ENCODE measurements at places on chromosomes 16 and 17.

GRCh38 chr16:86951831-86952598, 365.2 kb downstream of the C16orf95 start:
- peak; percentile 81 for DNase-seq

- no peak for DNase-seq
These were observed 52.7 kb downstream of the SREBF1 start for GRCh38 chr17:17783825-17784656.

- no peak for DNase-seq
These were observed 50.6 kb downstream of the SHISA9 start for GRCh38 chr16:12951976-12952375.

DNA sequence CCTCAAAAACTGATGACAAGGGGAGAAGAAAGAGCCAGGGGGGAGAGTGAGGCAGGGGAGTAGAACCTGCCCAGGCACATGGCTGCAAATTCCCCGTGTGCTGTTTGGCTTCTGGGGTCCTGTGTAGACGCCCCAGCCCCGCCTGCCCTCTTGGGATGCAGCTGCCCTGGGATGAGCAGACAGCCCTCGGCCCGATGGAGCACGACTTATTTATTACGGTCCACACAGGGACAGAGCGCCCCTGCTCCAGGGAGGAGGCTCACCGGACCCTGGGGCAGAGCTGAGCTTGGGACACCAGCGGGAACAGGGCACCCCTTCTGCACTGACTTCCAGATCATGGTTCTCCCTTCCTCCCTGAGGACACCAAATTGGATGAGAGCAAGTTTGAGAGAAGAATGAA, 9.1 kb downstream of the LDHD start:
- DNase-seq: no peak

DNA sequence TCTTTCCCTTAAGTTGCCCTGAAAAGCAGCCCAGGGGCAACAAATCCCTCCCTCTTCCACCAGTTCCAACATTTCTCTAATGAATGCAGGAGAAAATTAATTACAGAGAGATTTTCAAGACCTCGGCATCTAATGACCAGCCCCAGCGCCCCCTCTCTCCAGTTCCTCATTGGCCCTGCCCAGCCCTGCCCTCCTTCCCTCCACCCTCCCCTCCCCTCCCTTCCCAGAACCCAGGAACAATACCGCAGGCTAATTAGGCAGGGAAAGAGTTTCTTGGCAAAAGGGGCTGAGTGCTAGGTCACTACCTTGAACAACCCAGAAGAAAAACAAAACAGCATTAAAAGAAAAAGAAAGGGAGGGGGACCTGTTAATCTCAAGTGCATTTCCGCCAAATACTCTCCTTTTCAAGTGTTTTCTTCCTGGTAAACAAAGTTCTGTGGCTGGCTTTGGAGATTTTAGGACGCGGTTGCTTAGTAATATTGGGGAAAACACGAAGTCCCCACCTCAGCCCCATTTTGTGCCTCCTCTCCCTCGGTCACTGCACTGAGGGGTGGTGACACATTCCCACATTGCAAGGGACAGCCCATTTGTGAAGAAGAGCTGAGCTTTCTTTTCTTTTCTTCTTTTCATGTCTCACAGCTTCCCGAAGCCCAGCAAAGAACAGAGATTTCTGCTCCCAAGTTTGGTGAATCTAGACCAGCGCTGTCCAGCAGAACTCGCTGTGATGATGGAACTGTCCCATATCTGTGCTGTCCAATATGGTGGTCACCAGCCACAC, 215.4 kb downstream of the SOX9 start:
- no peak for DNase-seq

DNA sequence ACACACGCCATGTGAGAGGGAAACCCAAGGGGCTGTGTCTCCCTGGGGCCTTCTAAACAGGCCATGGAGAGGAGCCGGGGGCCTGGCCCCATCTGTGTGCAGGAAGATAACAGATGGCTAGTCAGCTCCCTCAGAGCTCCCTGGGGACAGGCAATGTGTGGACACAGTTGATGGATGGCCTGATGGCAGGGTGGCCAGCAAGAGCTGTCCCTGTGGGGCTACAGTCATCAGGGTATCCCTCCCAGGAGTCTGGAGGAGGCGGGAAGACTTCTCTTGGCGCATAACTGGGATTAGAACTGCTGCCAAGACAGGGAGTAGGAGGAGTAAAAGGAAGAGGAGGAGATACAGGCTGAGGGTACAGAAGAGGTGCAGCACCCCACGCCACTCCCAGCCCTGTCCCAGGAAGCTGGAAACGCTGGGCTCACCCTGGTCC, 17.3 kb downstream of the MYO18A start:
- no peak for DNase-seq

DNA sequence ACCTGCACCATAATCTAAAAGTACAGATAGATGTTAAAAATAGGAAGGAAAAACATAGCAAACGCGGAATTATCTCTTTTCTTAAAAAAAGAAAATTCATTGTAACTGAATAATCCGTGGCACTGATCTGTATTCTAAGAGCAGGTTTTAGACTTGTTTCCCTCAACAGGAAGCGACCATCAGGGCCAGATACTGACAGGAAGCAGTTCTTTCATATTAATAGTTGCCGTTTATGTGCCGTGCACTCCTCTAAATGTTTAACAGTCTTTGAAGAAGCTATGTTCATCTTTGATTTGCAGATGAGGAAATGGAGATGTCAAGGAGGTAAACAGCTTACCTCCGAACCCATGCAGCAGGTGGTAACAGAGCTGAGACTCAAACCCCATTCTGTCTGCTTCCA, 23.6 kb downstream of the DYNLRB2 start:
- DNase-seq: no peak

GRCh38 chr16:48013491-48013901, 142.3 kb downstream of the ABCC12 start:
- DNase-seq: peak; percentile 68

GRCh38 chr16:89711601-89712273, 9.0 kb downstream of the VPS9D1 start:
- DNase-seq: no peak

DNA sequence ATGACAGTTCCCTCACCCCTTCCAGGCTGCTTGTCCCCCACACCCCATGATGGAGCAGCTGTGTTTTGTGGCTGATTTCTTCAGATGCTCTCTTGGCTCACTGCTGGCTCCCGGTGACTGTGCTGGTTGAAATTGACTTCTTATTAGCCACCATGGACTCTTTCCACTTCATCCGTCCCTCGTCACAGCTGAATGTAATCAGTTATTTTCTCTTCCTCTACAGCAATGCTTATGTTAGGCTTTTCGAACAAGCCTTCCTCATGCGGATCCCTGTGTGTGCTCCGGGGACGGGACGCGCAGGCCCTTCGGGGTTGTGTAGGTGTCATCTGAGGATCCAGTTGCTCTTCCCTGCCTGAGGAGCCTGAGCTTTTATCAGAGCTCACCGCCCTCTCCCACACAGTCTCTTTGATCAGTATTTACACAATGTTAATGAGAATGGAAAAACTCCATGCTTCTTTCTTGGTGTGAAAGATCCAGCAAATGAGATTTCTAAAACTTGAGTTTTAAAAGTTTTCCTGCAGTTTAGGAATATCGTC, 87.5 kb downstream of the RPTOR start:
- no peak for DNase-seq

GRCh38 chr17:72182371-72182873, 61.6 kb downstream of the SOX9 start:
- no peak for DNase-seq

DNA sequence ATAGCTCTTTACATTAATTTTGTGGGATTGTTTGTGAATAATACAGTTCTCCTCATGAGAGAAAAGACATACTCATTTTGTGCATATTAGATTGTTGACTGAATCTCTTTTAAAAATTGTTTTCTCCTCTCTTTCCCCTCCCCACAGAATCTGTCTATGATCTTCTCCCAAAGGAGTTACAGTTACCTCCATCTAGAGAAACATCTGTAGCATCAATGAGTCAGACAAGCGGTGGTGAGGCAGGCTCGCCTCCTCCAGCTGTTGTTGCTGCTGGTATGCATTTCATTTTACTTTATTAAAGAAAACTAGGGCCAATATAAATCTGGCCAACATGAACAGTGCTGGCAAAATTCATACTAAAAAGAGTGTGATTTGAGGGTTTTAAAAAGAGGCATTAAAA, 60.5 kb downstream of the NFAT5 start:
- DNase-seq: no peak

- DNase-seq: no peak
These were observed 44.1 kb downstream of the CYB5D2 start for GRCh38 chr17:4187076-4187475.

DNA sequence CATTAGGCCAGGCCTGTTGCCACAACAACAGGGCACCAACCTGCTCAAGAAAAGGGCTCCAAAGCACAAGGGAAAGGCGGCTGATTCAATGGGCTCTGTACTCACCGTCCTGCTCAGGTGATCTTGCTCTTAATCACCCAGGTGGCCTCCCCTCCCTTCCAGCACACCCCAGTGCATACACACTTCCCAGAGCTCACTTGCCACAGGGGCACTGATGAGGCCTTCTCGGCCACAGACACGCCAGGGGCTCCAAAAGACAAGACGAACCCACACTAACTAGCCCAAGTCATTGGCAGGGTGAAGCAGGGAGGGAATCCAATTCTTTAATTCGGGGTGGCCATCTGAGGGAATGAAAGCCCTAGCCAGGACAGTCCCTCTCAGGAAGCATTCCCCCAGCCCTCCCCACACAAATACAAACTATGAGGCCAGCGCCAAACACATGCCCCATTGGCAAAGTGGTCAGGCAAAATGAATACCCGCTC, 1.4 kb downstream of the MYO18A start:
- DNase-seq: no peak

DNA sequence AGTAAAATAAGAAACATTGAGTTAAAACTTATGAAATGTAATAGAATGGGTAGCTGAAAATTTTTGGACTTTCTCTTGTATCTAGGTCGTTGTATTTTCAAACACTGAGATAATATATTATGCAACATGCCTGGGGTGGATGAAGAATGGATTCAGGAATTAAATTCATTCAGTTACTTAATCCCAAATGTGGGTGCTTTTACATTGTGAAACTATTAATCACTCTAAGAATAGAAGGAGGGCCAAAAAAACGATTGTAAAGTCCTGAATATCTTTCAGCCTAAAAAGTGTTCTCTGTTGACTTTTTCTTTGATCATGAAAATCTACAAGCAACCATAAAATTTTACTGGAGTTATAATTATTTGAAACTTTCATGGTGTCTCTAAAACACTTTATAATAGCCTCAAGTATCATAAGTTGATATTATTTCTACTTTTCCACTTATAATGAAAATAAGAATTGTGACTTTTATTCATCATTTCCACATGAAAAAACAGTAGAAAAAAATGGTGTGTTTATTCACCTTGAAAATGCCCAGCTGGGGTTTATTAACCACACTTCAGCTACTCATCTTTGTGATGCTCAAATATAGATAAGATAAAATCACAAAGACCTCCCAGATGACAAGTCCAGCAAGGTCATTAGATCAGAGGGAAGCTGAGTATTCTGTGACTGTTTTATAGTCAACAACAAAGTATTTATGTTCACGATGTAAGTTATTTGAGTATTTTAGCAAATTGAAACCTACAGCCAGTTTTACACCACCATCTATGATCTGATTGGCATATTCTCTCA, 619.9 kb upstream of the SOX9 start:
- DNase-seq: no peak

DNA sequence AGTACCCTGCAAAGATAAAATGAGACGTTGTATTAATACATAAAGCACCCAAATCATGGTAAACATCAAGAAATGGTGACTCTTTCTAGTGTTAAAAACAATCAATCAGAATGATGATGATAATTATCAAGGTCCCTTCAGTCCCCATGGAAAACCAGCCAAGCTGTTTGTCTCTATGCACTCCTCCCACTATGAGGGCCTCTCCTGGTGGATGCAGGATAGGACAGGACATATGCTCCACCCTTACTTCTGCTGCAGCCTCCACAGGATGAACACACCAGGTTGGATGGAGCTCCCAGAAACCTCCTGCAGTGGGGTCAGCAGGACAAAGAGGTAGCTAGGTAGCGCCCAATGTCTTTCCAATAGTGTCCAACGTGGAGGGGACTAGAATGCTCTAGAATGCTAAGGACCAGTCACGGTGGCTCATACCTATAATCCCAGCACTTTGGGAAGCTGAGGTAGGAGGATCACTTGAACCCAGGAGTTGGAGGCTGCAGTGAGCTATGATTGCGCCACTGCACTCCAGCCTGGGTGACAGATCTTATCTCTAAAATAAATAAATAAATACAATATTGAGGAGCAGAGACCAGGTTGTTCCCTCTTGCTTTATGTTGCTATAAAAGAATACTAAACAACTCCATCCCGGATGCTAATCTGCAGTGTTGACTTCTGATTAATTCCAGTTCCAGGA, 9.9 kb upstream of the KDM8 start:
- DNase-seq: no peak

DNA sequence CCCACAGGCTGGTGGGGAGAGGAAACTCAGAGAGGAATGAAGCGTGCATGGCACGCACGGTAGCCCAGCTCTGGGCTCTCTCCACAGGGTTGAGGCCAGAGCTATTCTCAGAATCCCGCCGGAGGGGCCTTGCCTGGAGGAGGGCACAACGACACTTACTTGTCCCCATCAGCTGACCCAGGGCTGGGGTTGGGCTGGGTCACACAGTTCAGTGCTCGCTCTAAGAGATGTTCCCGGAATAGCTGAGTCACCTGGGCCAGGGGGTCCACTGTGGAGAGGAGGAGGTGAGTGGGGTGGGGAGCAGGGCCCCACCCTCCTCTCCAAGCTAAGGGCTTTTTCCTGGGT, 21.8 kb downstream of the SREBF1 start:
- no peak for DNase-seq

- no peak for DNase-seq
These were observed 11.1 kb downstream of the PIMREG start for GRCh38 chr17:6455321-6455705.

DNA sequence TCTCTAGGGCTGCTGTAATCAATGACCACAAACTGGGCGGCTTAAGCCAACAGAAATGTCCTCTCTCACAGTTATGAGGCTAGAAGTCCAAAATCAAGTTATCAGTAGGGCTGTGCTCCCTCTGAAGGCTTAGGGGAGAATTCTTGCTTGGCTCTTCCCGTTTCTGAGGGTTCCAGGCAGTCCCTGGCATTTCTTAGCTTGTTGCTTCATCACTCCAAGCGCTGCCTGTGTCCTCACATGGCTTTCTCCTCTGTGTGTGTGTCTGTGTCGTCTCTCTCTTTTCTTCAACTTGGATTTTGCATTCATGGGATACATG, 13.7 kb upstream of the CDC42EP4 start:
- DNase-seq: no peak

DNA sequence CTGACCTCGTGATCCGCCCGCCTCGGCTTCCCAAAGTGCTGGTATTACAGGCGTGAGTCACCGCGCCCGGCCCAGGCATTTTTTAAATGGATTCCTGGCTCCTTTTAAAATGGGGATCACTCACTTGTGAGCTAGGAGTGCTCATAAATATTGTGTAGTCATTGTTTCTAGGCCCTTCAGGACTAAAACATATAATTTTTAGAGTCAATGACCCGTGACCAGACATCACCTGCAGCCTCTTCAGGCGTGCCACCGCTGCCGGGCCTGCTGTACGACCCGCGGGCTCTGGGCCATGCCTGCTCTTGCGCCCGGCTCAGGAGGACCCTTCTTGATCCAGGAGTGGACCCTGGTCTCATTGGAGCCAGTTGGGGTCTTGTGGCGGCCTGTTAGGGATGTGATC, 30.8 kb downstream of the EFCAB5 start:
- DNase-seq: no peak

All from H54 (cell line).